ENCODE measurements at places on chromosomes 1 and 21.

GRCh38 chr1:7008331-7008730, 223.1 kb downstream of the CAMTA1 start:
- DNase-seq, result no peak

DNA sequence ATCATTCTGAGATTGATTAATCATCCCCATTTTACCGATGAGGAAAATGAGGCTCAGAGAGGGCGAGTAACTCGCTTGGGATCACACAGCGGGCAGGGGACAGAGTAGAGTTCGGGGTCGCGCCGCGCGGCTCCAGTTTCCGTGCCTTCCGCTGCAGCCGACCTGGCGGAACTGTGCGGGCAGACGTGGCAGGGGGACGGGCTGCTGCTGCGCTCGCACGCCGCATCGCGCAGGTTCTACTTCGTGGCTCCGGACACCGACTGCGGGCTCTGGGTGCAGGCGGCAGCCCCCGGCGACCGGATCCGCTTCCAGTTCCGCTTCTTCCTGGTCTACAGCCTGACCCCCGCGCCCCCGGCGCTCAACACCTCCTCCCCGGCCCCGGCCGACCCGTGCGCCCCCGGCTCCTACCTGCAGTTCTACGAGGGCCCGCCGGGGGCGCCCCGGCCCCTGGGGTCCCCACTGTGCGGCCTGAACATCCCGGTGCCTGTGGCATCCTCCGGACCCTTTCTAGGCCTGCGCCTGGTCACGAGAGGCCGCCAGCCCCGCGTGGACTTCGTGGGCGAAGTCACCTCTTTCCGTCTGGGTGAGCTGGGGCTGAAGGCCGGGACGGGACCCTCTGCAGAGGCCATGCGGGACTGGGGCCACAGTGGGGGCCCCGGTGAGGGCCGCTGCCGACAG, 2.3 kb downstream of the LDLRAD2 start:
- no peak for DNase-seq

- DNase-seq, result no peak
Observed at GRCh38 chr1:57549300-57549699, 125.4 kb upstream of the DAB1 start.

- no peak for DNase-seq
Observed at GRCh38 chr1:163300568-163300967, 21.2 kb upstream of the NUF2 start.

DNA sequence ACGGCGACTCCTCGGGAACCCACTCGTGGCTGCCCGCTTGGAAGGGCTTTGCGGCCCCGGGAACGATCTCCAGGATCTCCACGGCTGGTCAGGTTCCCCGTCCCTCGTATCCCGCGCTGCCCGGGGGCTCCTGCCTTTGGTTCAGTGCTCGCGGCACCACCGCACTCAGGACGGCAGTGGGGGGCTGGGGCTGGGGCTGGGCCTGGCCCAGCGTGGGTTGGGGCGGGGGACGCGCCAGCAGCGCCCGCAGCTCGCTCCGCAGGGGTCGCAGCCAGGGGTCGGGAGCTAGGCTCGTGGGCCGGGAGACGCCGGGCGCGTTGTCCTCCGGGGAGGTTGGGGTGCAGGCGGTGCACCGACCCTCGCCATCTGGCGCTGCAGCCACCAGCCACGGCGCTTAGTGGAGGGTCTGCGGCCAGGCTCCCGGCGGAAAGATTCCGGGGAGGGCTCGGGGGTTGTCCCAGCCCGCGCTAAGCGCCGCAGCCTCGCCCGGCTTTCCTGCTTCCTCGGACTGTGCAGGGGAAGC, 8.9 kb downstream of the SIM2 start:
- no peak for DNase-seq

- DNase-seq, result no peak
Observed at GRCh38 chr1:189563784-189564183, 913.9 kb downstream of the BRINP3 start.

DNA sequence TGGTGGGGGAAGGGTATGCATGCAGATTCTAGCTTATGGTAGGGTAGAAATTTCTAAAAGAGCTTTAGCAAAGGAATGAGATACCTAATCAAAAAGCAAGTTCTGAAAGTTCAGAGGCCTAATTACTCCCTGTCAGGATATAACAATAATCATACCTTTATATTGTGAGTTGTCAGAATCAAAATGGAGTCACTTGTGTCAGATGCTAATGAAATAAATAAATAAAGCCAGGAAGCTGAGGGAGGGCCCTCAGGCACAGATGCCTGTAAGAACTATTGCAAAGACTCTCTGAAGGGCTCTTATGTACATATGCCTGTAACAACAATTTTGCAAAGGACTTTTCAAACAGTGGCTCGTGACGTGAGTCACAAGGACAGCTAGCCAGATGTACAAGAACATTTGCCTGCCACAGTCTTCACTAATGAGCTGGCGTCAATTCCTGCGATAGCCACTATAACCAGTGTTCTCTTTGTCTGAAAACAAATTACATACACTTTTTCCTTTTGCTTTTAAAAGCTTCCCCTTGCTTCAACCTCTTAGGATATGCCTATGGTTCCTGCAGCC, 27.4 kb upstream of the DNASE2B start:
- no peak for DNase-seq

- no peak for DNase-seq
Observed at GRCh38 chr1:94416901-94417727, 1.1 kb upstream of the ABCD3 start.
